ENCODE measurements at places on chromosomes 2 and 18.

DNA sequence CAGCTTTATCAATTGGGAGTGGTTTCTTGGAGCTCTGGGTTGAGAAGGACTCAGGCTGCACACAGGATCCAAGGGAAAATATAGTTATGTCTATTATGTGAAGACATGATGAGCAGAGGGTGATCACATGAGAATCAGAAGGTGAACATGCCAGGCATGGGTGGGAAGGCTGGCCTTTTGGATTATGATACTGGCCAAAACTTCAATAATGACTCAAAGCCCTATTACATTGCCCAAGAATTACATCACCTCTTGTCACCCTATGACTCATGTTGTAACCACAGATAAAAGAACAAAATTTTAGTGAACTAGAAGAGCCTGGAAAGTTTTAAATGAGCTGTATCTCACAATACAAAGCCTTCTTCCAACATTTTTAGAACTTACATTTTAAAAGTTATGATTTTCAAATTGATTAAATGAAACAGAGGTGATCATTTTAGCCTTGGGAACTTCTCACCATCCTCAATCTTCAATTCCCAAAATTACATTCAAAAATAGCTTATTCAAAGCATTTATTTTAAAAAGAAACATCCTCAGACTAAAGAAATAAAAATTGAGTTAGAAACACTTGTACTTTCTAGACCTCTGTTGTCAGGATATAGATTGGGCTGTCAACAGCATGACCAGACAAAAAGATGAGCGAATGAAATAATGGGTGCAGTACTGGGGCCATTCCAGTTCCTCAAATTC is 428.3 kb downstream of the MBD2 start:
- DNase-seq: no peak

DNA sequence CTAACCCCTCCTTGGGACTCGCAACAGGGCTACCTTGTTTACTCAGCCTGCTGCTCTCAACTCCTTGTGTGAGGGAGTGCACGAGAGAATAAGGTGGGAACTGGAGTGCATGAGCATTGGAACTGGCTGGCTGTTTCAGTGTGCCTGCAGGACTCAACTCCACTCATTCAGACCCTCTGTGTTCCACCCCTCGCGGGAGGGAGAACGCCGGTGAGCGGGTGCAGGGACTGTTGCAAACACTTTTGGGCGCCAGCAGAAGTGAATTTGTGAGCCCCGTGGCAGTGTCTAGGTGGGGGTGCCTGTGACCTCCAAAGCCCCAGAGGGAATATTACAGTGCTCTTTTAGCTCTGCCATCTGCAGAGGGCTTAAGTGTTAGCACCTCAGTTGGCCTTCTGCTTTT is 1978.3 kb upstream of the PIK3C3 start:
- DNase-seq: no peak

GRCh38 chr2:35168351-35168750 is 1187.2 kb upstream of the CRIM1 start:
- no peak for DNase-seq

GRCh38 chr2:34305587-34305986 is 706.5 kb upstream of the FAM98A start:
- DNase-seq: no peak

- no peak for DNase-seq
Observed at GRCh38 chr18:39675368-39675767, 2109.8 kb upstream of the CELF4 start.

DNA sequence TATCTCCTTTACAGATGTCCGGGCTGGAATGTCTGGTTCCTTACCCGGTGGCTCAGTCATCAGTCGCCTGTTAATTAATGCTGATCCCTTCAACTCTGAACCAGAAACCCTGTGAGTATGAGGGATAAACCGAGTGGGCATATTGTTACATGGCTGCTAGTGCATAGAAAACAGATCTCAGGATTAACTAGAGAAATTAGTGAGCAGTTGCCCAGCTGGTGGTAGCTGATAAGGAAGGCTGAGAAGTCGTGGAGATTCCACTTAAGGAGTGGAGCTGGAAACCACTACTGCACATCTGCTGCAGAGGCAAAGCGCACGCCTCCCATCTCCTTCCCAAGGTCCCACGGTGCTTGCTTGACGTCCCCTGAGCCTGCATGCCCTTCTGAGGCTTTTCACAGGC is 97.7 kb downstream of the DGKD start:
- no peak for DNase-seq

- no peak for DNase-seq
Observed at GRCh38 chr2:62243983-62244382, 48.1 kb downstream of the B3GNT2 start.

DNA sequence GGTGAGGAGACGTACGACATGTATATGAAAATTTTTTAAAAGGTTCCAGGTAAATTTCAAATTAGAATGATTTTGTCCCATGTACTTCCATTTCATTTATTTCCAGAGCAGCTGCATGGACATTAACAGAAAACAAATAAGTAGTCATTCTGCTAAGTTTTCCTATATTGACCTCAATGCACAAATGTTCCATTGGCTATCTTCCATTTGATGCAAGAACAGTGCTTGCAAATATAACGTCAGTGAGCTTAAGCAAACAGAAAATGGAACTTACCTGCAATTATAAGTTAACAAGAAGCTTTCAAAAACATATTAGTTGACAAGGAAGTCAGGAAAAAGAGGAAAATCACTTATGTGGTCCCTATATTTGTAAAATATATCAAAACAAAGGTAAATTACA is 16.6 kb downstream of the PAIP2B start:
- DNase-seq: no peak

DNA sequence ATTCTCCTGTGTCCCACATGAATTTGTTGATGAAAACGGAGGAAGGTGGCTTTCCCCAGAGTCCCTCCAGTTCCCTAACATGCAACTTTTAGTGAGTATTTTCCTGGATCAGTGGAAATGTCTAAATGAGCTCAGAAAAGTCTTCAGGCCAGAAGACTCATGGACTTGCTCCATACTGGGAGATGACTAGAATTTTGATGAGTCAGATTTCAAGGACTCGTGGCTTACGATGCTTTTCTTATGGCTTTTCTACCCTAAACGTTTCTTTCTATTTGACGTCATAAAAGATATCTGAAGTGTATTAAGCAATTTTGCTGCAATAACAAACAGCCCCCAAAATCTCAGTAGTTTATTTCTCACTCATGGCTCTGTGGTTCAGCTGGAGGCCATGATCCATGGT is 397.6 kb downstream of the FBXO15 start:
- no peak for DNase-seq

GRCh38 chr2:233643128-233643527 is 6.9 kb downstream of the UGT1A10 start:
- no peak for DNase-seq

DNA sequence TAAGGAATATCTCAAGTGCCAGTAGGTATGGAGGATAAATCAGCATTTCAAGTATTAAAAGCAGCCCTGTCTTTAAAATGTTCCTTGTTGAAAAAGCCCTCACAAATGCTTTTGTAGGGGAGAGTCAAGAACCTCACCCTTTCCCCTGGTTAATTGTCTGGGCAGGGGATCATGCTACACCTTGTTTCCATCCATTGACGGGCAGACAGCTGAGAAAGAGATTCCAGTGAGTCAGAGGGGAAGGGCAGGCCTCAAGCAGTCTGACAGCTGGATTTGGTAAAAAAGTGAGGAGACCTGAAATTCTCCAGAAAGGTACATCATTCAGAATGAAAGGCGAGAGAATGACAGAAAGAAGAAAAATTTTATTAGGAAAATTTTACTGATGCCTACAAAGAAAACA is 203.2 kb upstream of the CYP26B1 start:
- DNase-seq: no peak

DNA sequence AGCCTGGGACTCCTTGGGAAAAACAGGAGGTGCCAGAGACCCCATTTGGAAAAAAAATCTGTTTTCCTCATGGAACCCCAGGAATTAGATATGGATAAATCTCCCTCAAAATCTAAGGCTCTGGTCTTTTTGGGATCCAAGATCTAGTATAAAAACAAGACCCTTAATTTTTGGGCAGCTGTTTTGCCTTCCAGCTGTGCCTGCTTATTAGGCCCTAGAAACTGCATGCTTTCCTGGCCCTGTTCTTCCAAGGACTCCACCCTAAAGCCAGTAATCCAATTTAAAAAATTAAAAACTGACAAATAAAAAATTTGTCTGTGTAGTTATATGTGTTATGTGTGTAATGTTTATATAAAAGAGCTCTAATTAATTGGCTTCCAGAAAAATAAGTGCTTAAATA is 274.6 kb downstream of the STK39 start:
- DNase-seq: no peak

DNA sequence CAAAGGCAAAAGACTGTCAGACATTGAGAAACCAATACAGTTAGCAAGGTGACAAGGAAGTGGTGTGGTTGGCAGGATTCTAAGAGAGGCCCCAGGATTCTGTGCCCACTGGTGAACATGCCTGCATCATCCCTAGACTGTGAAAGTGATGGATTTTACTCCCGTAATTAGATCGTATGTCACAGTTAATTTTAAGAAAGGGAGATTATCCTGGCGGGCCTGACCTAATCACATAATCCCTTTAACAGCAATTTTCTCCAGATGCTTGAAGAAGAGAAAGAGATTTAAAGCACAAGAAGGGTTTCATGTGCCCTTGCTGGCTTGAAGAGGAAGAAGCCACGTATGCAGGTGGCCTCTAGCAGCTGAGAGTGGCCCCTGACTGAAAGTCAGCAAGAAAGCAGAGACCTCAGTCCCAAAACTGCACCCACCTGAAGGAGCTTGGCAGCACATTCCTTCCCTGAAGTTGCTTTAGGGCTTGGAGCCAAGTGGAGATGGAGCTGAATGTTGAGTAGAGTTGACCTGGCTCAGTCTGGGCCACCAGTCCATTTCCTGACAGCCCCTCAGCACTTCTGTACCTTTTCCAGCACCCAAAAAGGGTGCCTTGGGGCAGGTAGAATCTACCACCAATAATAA is 49.1 kb downstream of the GTF3C3 start:
- no peak for DNase-seq

GRCh38 chr2:228767196-228767595 is 503.9 kb downstream of the PID1 start:
- no peak for DNase-seq

DNA sequence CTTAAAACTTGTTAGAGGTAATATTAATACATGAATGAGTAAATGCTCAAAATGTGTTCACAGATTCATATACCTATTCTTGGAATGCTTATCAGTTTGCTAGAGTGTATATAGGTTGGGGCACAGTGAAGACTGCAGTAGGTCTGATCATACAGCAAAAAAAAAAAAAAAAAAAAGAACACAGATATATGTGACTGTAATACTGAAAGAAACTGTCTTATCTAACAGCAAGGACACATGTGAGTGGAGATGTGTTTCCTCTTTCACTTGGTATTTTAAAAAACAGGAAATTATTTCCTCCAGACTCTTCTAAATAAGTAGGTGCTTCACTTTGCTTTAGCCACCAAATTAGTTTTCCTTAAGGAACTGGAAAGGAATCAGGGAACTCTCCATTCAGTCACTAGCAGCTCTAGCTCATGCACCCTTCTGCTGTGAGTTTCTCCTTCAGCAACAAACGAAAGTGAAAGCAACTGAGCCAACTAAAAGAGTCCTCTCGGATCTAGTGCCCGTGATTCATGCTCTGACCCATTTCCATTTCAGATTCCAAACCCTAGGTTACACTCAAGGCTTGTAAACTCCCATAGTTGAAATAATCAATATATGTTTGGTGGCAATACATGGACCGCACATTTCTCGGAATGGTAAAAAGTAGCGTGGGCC is 98.5 kb downstream of the DSEL start:
- no peak for DNase-seq

DNA sequence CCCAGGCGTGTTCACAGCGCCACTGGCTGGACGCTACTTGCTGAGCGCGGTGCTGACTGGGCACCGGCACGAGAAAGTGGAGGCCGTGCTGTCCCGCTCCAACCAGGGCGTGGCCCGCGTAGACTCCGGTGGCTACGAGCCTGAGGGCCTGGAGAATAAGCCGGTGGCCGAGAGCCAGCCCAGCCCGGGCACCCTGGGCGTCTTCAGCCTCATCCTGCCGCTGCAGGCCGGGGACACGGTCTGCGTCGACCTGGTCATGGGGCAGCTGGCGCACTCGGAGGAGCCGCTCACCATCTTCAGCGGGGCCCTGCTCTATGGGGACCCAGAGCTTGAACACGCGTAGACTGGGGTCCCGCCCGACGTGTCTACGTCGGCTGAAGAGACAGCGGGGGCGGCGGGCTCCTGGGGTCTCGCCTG is 891 bp upstream of the KHK start:
- DNase-seq: no peak

DNA sequence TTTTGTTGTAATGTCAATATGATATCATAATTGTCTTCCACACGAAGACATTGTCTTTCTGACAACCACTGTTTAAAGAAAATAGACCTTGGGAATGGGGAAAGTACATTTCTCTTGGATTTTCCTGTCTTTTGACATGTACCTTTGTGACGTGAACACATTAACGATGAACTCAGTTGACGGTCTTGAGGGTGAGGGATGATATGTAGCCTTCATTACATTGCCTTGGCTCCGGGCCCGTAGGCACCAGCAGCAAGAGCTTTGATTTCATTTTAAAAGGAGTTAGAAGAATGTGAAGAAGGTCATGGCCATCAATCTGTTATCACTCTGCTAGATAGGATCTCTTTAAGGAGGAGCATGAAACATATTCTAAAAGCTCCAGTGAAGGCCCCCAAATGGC is 80.9 kb downstream of the LYPD6B start:
- DNase-seq: no peak

DNA sequence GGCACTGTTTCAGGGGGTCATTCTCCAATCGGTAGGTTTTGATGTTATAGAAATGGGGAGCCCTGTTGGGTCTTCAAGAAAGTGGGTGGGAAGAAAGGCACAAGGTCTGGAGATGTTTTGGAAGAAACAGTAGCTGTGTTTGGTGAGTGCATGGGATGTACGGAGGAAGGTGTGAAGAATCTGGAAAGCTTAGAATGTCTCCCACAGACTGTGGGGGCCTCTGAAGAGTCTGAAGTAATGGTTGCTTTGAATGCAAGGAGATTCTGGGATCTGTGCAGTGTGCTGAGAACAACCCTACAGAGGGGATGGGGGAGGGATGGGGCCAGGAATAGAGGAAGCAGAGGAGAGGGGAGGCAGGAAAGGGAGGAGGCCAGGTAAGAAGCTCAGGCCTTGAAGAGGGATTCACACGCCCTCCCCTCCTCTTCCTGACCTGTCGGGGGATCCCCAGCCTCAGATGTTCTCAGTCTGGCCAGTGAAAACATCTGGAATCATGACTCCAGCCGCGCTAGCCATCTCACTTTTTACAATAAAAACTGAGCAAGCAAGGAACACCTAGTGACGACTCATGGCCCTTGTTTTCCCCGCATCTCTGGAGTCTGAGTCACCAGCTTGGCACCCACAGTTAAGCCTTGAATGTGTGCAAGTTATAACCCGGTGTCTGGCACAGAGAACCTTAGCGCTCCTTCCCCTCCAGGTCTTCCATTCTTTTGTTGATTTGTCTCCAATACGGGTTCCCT is 74.2 kb downstream of the SH3BP4 start:
- no peak for DNase-seq

DNA sequence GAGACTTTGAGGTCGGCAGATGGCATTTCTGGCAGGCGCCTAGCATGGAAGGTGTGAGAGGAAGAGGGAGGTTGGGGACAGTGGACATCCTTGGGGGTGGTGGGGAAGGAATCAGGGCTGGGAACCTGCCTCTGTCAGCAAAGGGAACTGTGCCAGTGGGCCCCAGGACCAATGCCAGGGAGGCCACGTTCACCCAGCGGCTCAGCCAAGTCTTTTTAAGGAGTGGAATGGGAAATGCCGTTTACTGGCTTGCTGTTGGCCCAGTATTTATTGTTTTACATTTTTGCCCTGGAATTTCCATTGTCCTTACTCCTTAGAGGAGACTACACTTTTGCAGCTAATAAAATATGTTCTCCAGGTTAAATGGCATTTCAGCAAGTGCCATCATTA is 135.2 kb downstream of the MCFD2 start:
- no peak for DNase-seq

- no peak for DNase-seq
Observed at GRCh38 chr2:240917684-240918257, 11.6 kb downstream of the CROCC2 start.

Data from activated CD4-positive, alpha-beta T cell treated with anti-CD3 and anti-CD28 coated beads for 1 hour (primary cell).